ENCODE measurements at places on chromosomes 13 and 19. TPM values are rescaled to one million over a fixed set of nuclear protein-coding genes. Genes with fewer than 3 reads are reported as not detected.

DNA sequence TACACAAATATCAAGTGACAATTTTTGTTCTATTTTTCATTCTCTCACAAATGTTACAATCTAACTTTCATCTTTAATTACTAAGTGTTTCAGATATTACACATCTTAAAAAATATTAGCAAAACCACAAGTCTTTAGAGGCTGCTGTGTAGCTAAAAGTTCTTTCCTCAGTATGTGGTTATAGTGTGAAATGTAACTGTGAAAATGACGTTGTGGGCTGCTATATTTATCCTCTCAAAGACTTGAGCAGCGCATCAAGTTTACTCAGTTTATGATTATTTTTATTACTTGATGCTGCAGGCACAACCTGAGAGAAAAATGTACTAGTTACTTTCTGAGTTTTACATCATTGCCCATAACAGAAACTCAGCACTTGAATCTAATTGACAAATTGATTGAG lies 2860.6 kb upstream of the PCDH20 start:
- no peak for DNase-seq

The ZNF729 gene
- total RNA-seq, result not detected

- DNase-seq, result no peak
Observed at GRCh38 chr19:5155586-5156210, 184.9 kb downstream of the PTPRS start.

- DNase-seq, result no peak
Observed at GRCh38 chr19:3006075-3006767, 22.9 kb downstream of the TLE2 start.

DNA sequence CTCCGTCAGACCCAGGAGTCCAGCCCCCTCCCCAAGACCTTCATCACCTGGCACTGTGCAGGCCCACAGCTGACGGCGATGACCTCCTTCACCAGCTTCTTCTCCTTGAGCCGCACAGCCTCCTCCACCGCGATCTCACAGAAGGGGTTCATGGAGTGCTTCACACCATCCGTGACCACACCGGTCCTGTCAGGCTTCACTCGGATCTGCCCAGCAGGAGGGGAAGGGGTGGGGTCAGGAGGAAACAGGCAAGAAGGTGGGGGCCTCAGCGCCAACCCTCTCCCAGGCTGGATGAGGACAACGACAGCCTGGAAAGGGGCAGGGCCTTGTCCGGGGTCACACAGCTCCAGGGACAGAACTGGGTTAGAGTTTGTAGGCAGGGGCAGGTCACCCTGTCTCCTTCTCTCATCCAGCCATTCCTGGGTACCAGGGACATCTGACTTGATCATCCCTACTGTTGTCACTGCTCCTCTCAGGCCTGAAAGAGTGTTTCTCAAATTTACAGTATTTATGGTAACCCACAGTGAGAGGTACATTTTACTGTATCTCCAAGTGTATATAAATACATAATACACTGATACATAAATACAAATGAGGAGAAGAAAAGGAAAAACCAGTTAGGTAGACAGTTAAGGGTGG lies 12.0 kb downstream of the ETFB start:
- DNase-seq, result no peak

The NCR1 gene
- total RNA-seq, result not detected

The SIGLEC5 gene
- not detected for total RNA-seq

GRCh38 chr13:52846567-52847321 lies 1.7 kb downstream of the PCDH8 start:
- peak; percentile 81 for DNase-seq

The LRP3 gene
- 0.23 TPM for total RNA-seq

The ZNF320 gene
- total RNA-seq, result 8.0 TPM

- DNase-seq, result no peak
Observed at GRCh38 chr19:5254944-5255343, 85.7 kb downstream of the PTPRS start.
